ENCODE measurements at places on chromosomes 6 and 20.

DNA sequence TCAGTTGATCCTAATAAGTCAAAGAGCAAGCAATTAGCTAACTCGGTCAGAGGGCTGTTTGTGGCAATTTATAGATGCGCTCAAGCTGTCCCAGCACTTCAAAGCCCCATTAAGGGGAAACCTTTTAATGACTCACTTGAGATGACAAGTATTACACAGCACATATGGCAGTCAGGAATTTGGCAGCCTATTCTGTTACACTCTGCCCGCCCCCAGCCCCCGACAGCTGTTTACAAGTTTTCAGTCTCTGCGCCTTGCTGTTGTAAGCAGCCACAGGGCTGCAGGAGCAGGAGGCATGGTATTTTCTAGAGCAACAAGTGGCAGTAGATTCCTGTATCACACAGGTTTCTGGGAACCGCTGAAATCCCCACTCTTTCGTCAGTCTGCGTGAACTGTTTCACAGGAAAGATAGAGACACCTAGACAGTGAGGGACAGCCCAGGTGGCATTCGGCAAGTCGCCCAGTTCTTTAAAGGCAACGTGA lies 263.0 kb downstream of the FOXC1 start:
- DNase-seq = no peak

DNA sequence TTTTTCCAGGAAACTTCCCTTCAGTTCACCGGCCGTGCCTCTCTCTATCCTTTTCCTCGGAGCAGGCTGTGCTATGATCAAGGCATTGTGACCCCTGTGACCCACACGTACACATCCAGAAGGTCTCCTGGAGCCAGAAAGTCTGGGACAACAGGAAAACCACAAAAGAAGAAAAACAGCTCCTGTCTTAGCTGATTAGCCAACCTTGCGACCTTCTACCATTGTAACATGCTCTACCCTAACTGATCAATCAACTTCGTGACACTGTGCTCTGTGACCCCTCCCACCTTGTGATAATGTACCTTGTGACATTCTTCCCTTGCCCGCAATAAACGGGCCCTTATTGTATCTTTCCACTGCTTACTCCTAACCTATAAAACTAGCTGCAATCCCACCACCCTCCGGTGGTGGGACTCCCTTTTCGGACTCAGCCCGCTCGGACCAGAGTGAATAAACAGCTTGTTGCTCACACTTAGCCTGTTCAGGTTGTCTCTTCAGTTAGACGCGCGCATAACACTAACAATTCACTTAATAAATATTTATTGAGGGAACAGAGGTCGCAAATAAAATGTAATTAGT lies 24.2 kb downstream of the ZNF311 start:
- peak; percentile 36 for DNase-seq

GRCh38 chr20:64192406-64192805 lies 28.2 kb downstream of the MYT1 start:
- DNase-seq = no peak

GRCh38 chr6:47453372-47453936 lies 24.1 kb upstream of the CD2AP start:
- DNase-seq = no peak

GRCh38 chr20:22623211-22623610 lies 38.8 kb upstream of the FOXA2 start:
- DNase-seq = no peak

DNA sequence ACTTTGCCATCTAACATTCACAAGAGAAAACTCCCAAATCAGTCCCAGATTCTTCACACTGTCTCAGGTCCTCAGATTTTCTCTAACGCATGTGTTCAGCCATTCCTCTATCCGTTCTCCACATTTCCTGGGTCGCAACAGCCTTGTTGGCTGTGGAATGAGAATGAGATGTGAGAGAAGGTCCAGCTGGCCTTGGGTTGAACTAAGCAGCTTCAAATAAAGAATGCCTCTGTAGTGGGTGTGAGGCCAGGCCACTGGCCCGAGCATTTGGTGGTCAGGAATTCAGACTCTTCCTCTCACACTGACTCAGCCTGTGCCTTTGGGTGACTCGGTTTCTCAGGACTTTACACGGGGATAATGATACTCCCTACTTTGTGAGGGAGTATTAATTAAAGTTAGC lies 73.8 kb upstream of the CCN6 start:
- DNase-seq = no peak

GRCh38 chr6:92608751-92609150 lies 810.6 kb downstream of the EPHA7 start:
- no peak for DNase-seq

DNA sequence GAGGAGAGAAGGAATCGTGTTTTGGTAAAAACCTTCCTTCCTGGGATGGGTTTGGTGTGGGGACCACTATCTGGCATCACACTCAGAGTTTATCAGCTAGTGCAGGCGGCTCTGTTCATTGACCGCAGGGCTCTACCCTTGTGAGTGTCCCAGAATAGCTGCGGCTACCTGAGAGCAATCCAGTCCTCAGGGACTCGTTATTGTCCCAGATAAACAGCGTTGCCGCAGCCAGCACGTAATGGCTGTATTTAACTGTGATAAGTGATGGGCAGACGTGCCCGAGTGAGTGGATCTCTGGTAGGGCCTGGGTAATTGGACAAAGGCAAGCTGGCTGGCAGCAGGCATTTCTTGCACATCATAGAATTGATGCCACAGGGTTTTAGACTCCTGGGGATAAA lies 163.3 kb downstream of the SOBP start:
- no peak for DNase-seq

GRCh38 chr20:20317195-20317594 lies 50.7 kb upstream of the INSM1 start:
- no peak for DNase-seq

- no peak for DNase-seq
Measured at GRCh38 chr6:90406142-90406794, 109.6 kb upstream of the BACH2 start.

GRCh38 chr6:13411484-13411883 lies 75.9 kb downstream of the GFOD1 start:
- no peak for DNase-seq

- DNase-seq = no peak
Measured at GRCh38 chr20:11445891-11446290, 471.8 kb upstream of the BTBD3 start.

DNA sequence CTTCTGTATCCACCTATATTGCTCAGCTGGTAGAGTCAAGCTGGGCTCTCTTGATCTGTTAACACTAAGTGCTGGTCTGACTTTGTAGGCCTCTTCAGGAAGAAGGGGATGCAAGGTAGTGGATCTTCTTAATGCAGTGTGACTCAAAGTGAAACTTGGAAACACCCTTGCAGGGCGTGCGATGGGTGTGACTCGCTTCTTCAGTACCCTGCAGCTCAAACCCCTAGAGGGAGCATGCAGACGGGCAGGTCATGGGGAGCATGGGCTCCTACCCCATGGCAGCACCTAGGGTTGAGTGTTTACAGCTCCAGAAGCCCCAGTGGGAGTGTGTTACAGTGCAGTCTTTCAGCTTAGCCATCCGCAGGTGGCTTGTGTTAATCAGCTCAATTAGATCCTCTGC lies 757 bp upstream of the SAMD3 start:
- DNase-seq = peak; percentile 46
